Stimulated activated naive CD8-positive, alpha-beta T cell treated with anti-CD3 and anti-CD28 coated beads, Interleukin-15, Interleukin-2, amounts not matched to agents 100 U/mL and 50 U/mL, for 24 hours (primary cell): ENCODE measurements at places on chromosomes 3 and 15.
A peak's percentile ranks its signal among the peaks of the same experiment; 100 is the strongest.

DNA sequence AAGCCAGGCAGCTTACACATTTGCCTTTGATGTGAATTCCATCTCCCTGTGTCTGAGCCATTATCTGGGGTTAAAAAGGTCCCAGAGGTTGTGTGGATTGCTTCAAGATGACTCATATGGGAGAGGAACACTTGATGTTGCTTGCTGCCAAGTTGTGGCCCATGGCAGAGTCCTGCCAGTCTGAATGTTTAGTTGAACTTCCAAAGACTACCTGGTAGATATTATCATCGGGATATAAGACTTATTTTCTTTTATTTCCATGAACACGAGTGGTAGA lies 85.6 kb downstream of the TJP1 start:
- DNase-seq, result no peak

GRCh38 chr3:184298759-184299487 lies at the start of gene PSMD2:
Gene PSMD2, plus strand, starts transcription at chr3:184299241. Its CDS starts 26 bp downstream, at chr3:184299267.
- peak; percentile 99 for DNase-seq

- DNase-seq, result peak; percentile 26
Measured at GRCh38 chr15:90266485-90266884, 1.0 kb downstream of the NGRN start.

DNA sequence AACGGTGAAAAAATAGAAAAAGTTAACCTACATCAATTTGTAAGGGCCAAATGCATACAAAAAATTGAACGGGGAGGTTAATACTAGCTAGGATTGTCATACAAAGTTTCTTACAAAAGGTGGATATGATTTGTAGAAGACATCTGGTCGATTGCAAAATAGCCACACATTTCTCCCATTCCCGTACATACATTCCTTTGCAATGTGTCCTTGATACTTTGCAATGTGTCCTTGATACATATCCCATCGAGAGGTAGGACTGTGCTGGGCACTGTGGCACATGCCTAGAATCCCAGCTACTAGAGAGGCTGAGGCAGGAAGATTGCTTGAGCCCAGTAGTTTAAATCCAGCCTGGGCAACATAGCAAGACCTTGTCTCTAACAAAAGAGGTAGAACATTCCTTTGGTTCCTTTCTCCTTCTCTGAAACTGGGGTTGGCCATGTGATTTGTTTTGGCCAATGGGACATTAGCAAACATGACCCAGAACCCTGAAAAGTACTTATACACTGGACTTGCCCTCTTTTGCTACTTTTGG lies 9.5 kb downstream of the TTBK2 start:
- DNase-seq, result no peak

DNA sequence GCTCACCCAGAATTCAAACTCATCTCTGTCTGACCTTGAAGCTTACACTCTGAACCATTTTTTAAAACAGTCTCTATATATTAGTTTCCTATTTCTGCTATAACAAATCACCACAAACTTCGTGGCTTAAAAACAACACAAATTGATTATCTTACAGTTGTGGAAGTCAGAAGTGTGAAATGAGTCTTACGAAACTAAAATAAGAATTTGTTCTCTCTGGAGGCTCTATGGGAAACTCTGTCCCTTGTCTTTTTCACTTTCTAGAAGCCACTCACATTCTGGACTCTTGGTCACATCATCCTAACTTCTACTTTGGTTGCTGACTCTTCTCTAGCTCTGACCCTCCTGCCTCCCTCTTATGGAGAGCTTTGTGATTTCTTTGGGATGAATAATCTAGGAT lies 429.3 kb upstream of the THBS1 start:
- no peak for DNase-seq

DNA sequence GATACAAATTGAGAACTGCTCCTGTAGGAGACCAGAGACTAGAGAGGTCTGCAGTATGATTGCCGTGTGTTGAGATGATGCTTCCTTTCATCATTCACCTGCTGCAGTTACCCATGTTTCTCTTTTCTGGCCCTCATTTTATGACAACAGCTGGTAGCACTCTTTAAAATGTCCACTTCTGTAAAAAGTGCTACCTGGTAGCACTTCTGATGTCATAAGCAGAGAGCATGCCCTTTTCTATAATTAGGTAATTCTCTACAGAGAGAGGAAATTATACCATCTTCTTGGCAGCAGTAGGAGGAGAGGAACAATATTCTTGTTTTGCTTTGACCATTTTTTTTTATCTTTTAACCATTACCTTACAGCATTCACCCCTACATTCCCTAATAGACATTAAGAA lies 123.8 kb downstream of the PPM1L start:
- no peak for DNase-seq

GRCh38 chr3:53065841-53066480 lies 20.1 kb upstream of the SFMBT1 start:
- no peak for DNase-seq

- DNase-seq, result no peak
Measured at GRCh38 chr3:66693461-66694031, 192.7 kb upstream of the LRIG1 start.

- DNase-seq, result peak; percentile 88
Measured at GRCh38 chr15:31391687-31392671, 65.3 kb downstream of the KLF13 start.

GRCh38 chr15:75994220-75994619 lies 18.0 kb downstream of the NRG4 start:
- DNase-seq, result no peak

GRCh38 chr15:93527374-93528050 lies 438.5 kb upstream of the RGMA start:
- DNase-seq, result no peak

- no peak for DNase-seq
Measured at GRCh38 chr15:57385923-57386390, 9.7 kb downstream of the CGNL1 start.

DNA sequence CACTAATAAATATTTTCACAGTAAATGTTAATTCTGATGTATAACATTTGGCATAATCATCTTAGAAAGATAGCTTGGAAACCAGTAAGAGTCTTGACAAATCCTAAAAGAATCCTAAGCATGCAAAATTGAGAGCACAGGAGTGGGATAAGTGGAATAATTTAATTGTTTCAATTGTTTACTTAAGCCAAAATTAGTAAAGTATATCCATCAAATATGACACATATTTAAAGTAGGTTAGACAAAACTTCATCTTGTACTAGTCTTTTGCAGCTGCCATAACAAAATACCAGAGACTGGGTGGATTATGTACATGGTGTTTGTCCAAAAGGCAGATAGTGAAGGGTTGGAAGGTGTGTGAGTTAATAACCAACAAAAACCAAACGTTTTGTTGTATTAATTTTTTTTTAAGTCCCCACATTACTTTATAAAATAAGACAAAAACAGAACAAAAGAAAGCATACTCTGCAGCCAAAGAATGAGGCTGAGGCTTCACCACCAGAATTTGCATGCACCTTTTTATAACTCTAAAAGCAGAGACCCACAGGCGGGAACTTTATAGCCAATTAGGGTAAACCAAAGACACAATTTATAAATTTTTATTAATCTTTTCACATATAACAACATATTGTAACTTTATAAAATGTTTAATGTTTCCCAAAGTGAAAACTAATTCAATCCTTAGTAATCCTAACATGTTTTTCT lies 41.9 kb upstream of the CD200R1L start:
- DNase-seq, result no peak

DNA sequence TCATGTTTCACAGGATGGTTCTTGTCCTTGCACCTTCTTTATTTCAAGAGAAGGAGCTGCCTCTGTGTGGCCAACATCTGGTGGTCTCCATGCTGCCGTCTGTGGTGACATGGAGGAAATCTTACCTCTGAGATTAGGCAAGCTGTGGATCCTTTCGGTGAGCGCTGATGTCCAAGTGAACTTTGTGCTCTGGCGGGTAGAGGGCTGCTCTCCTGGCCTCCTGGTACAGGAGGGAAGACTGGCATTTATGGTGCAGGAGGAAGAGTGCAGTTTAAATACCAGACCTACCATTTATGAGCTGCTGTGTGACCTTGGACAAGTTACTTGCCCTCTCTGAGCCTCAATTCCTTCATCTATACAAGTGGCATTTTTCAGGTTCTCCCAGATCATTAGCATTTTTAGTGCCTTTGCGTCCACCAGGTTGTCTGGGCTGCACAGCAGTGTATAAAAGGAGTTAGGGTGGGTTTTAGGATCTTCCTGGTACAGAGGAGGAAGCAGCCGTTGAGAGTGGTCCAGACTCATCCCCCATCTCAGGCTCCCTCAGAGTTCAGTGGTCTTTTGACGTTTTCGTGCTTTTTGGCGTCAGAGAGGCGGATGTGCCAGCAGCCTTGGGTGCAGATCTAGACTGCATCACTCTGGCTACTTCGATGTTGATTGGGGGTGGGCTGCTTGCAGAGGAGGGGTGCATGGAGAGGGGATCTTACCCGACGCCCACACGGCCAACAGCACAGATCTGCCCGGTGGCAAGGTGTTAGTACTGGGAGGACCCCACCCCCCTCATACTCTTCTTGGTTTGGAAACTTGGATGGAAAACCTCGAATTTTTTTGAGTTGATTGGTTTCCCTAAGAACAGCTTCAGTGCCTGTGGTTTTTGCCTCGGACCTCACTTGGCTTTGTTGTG lies 162.2 kb downstream of the ITPR1 start:
- no peak for DNase-seq
